NCI-H1436 treated with DMSO at 0.1 percent for 48 hours (cell line): ENCODE measurements at places on chromosomes 2 and 18.
A peak's percentile ranks its signal among the peaks of the same experiment; 100 is the strongest.

DNA sequence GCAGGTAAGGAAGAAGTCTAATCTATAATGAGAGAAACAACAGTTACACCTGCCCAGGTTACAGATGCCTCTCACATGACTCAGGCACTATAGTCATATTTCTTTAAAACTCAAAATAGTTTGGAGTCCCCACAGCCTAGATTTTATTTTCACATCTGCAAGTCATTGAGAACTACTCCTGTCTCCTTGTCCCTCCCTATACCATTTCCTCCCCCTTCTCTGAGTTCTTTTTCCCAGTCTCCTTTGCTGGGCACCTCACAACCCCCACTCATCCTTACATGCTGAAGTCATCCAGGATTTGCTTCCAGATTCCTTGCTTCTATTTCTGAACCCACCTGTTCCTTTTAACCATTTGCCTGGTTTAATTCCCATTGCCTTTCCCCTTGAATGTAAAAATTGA is 73.1 kb upstream of the KCNE4 start:
- no peak for DNase-seq

GRCh38 chr2:177143444-177143843 is 69.2 kb upstream of the HNRNPA3 start:
- no peak for DNase-seq

DNA sequence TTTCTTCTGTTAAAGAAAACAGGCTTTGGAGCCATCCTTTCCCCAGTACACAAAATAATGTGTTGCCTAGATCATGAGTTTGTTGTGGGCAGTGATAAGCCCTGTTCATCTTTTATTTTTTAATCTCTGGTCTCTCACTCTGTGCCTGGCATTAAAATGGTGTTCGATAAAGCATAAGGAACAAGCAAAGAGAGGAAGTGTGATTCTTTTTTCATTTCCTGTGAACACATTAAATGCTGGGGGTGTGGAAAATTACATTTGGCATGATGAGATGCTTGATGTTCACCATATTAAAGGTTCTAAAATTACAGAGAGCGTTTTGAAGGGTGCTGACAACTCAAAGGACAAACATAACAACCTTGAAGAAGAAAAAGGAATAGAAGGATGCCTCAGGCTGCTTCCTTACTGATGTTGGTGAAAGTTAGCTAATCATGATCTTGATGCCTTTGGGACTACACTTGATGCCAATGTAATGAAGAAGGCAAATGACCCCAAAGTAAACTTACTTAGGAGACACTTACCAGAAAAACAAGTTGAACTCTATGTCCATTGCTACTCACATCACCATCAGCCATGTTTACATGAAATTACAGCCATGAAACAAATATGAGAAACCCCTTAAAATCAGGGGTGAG is 33.0 kb downstream of the TMEFF2 start:
- DNase-seq = no peak

GRCh38 chr2:165500001-165500400 is 30.5 kb downstream of the CSRNP3 start:
- DNase-seq = no peak

DNA sequence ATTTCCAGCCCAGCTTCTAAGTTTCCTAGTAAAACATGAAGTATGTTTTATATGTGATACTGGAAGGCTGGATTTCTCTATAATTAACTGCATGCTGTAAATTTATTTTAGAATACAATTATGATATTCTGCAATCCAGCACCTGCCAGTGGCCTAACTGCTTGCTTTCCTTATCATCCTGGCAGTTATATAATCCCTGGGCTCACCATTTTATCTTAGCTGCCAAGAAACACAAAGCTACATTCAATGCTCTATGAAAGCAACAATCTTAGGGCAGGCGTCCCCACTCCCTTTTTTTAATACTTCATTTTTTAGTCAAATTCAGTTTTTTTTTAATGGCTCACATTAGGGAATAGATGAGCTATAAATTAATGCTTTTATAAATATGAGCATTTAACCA is 38.4 kb upstream of the UBXN4 start:
- DNase-seq = no peak

DNA sequence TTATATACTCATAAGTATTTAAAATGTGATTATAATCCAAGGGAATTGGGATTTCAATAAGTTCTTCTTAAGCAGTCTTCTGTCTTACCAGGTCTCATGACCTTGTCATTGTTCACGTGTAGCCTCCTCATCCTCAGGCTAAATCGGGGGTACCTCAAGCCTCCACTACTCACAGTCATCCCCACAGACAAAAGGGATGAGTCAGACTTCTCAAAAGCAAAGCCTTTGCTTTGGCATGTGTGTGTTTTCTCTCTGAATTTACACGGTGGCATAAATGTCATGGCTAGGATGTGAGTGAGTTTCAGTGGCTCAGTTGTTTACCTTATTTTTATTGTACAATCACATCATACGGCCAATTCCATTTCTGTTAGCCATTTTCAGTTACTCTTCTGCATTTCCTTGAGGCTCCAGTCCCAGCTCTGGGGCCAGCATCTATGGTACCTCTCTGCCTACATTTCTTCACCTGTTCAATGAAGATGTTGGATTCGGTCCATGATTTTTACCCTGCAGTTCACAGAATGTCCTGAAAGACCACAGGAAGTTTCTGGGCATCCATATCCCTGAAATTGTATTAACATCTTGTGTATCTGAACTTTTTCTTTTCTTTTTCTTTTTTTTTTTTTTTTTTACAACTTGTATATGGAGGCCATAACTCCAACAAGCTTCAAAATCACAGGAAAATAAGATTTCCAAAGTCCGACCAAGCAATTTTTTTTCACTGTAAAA is 195.3 kb downstream of the FHOD3 start:
- DNase-seq = no peak

GRCh38 chr18:62335494-62335893 is 10.4 kb downstream of the TNFRSF11A start:
- DNase-seq = no peak

GRCh38 chr2:64311948-64312621 is 141.9 kb upstream of the LGALSL start:
- DNase-seq = peak; percentile 17

- no peak for DNase-seq
These were observed 71.4 kb downstream of the TWIST2 start for GRCh38 chr2:238919307-238919706.

GRCh38 chr2:174076040-174076439 is 110.9 kb upstream of the SP3 start:
- DNase-seq = no peak

GRCh38 chr2:241134711-241135110 is 14.6 kb downstream of the PASK start:
- DNase-seq = no peak

DNA sequence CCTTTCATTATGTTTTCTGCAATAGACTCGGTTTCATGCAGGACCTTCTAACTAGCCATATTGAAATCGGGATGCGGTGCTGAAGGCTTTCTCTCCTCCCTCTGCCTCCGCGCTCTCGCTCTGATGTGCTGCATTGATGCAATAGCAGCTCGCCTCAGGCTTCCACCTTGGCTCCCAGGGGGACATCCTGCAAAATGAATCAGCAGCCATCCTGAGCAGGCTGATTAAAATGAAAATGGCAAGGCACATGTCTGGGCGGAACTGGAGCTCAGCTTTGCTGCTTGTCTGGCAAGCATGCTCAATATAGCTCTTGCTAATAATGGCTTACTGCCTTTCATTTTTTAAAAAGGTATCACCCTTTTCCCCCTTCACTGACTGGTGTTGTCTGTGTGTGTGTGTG is 806 bp upstream of the MYT1L start:
- DNase-seq = peak; percentile 94

GRCh38 chr2:123002660-123003248 is 1022.3 kb upstream of the CNTNAP5 start:
- DNase-seq = no peak

DNA sequence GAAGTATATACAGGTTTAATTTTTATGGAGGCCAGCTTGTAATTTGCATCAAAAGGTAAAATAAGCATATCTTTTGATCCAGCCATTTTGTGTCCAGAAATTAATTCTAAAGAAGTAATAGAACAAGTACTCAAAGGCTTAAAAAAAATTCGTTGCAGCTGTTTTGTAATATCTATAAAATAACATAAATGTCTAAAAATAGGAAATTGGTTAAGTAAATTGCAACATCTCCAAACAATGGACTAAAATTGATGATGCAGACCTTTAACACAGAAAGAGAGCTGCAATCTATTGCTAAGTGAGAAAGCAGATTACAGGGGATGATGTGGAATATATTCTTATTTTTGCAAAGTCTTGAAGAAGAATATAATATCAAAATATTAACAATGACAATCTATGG is 19.4 kb downstream of the AAK1 start:
- DNase-seq = no peak

DNA sequence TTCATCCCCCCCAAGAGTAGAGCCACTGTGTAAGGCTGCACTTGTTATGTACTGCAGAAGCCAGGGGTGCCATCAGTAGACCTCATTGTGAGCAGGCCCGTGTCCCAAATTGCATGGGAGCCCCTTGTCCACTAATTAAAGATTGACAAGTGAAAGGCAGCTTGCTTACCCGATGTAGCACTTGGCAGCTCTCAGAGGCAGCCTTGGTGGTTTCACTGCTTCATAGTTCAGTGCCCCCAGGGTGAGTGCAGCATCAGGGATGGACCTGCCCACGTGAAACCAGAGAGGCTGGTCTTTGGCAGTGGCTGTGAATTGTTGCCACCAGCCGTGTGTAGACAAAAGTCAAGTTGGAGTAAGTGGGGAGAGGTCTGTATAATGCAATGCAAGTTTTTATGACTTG is 13.3 kb downstream of the TUBB6 start:
- DNase-seq = no peak

- no peak for DNase-seq
These were observed 193.9 kb upstream of the HS6ST1 start for GRCh38 chr2:128512379-128513115.

- DNase-seq = no peak
These were observed 90.7 kb downstream of the INO80D start for GRCh38 chr2:205995260-205995659.

- no peak for DNase-seq
These were observed 9.1 kb upstream of the UNC80 start for GRCh38 chr2:209762563-209762962.

- DNase-seq = no peak
These were observed 4.2 kb downstream of the UGT1A1 start for GRCh38 chr2:233764264-233764663.

DNA sequence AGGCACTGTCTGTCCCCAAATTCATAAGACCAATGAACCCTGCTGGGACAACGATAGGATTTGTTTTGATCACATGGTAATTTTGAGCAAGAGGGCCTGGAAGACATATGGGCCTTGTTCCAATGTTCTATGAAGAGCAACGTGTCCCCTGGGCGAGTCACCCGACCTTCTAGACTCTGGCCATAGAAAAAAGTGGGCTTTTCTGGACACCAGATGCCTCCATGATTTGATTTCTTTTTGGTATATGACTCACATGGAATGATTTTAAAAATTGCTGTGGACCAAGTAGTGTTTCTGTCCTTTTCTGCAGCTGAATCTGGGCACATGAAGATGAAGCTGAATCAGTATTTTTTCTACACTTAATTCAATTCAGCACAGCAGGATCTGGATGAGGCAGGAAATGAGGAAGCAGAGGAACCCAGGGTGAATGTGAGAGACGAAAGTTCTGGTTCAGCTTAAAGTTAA is 104.9 kb downstream of the CDC42EP3 start:
- no peak for DNase-seq

DNA sequence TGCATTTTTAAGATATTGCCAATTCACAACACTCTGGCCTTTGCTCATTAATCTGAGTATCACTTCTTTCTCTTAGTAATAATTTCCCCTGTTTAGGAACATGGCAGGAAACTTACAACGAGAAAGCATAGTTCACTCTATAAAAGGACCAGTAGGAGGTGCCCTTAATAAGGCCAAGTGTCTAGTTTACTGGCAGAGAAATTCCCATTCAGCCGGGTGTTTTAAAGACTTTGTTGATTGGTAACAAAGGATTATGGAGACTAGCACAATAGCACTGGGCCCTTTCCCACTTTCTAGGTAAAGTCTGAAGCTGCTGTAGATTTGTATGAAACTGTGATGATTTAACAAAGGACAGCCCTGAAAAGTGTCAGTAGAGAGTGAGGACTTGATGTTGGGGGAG is 3.1 kb downstream of the DCC start:
- no peak for DNase-seq

DNA sequence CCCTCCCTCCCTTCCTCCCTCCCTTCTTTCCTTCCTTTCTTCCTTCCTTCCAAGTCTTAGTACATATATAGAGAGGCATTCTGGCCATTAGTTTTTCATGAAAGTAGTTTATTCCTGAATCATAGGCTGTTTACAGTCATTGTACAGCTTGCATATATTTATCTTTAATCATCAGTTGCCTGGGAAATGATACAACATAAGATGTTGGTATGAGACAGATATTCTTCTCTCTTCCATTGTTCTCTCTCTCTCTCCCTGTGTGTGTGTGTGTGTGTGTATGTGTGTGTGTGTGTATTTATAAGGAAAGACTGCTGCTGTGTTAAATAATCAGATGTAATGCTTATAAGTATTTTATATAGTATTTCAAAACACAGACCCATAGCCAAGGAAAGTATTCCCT is 289.8 kb upstream of the UBE2E3 start:
- no peak for DNase-seq

DNA sequence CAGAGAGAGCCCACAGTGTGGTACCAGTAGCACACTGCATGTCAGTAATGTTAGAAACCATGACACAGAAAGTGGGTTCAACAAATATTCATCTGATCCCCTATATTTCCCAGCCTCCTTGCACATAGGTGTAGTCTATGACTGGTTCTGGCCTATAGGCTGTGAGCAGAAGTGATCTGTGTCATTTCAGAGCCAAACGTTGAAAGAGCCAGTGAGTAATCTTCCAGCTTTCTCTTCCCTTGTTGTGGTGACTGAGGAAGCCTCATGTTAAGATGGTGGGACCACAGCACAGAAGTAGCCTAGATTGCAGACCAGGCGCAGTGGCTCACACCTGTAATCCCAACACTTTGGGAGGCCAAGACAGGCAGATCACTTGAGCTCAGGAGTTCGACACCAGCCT is 4.1 kb downstream of the TMEM237 start:
- no peak for DNase-seq

GRCh38 chr2:238259061-238260020 is 19.5 kb upstream of the HES6 start:
- no peak for DNase-seq

- DNase-seq = no peak
These were observed 453 bp upstream of the ANTXR1 start for GRCh38 chr2:69012310-69013141.

GRCh38 chr18:5395860-5396448 is 100.4 kb upstream of the ZBTB14 start:
- no peak for DNase-seq

- no peak for DNase-seq
These were observed 19.2 kb upstream of the GPR35 start for GRCh38 chr2:240605867-240606743.

- no peak for DNase-seq
These were observed 72.0 kb upstream of the ACVR2A start for GRCh38 chr2:147772781-147773180.
